Left cardiac atrium (tissue), 4 donors: ENCODE measurements at places on chromosomes 12 and 14. TPM values are rescaled to one million over a fixed set of nuclear protein-coding genes. Genes with fewer than 3 reads are reported as not detected.

Gene OR4E2
- not detected for total RNA-seq

Gene ACTR10
- total RNA-seq, result 76.8 TPM

Gene BICDL1
- 12.6 TPM for total RNA-seq

- DNase-seq, result no peak
Observed at GRCh38 chr12:22467190-22467589, 77.2 kb downstream of the C2CD5 start.

GRCh38 chr12:83528571-83528970 lies 841.9 kb downstream of the TMTC2 start:
- DNase-seq, result no peak

- no peak for DNase-seq
Observed at GRCh38 chr12:87930627-87931026, 98.6 kb downstream of the C12orf50 start.

DNA sequence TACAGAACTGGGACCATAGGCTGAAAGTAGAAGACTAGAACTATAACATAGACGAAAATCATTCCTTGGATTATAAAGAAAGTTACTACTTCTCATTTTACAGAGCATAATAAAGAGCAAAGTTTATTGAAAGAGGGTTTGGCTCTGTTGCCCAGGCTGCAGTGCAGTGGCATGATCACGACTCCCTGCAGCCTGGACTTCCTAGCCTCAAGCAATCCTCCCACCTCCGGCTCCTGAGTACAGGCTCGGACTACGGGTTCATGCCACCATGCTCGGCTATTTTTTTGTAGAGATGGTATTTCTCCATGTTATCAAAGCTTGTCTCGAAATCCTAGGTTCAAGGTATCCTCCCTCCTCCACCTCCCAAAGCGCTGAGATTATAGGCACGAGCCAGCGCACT lies 190.1 kb upstream of the FOXG1 start:
- no peak for DNase-seq

GRCh38 chr12:27711317-27711682 lies 668 bp downstream of the MRPS35 start:
- no peak for DNase-seq

GRCh38 chr14:58390830-58391229 lies 4.9 kb upstream of the TOMM20L start:
- no peak for DNase-seq

DNA sequence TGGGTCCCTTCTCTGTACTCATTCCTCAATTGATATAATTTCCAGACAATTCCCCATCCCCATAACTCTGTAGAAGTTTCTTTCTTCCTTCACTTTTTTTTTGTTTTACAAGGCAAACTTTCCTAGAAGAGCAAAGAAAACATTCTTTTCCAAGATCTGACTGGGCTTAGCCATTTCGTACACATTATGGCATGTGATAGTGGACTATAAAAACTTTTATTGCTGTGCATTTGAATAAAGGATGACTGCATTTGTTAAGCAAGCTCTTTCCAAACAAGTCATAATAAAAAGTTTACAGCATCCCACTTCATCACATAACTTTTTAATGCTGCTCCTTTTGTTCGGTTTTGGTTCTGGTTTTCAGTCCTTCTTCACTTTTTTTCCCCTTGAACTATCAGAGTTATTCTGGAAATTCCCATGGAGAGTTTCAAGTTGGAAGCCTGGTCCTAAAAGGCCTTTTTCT lies 231.0 kb upstream of the HMGA2 start:
- DNase-seq, result no peak

DNA sequence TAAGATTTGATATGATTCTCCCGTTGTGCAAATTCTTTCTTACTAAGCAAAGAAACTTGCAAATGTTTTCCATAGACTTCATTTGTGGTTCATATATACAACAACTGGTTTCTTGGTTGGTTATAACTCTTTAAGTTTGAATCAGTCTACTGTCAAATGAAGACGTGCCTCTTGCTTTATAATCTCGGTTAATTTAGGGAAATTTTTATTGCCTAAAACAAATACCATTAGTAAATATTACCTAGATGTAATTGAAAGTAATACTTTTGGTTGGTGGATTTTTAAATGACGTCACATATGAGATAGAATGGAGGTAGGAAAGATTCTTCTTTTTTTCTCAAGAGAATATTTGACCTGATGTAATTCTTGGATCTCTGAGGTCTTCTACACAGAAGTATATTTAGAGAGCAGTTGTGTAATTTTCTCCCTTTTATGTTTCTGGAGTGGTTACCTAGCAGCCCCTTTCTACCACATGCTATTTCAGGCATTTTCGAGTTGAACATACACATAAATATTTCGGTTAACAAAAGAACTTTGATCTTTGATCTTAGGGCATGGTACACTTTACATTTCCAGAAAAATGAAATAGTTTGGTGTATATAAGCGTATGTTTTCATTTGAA lies 1.7 kb downstream of the ATF7IP start:
- no peak for DNase-seq

DNA sequence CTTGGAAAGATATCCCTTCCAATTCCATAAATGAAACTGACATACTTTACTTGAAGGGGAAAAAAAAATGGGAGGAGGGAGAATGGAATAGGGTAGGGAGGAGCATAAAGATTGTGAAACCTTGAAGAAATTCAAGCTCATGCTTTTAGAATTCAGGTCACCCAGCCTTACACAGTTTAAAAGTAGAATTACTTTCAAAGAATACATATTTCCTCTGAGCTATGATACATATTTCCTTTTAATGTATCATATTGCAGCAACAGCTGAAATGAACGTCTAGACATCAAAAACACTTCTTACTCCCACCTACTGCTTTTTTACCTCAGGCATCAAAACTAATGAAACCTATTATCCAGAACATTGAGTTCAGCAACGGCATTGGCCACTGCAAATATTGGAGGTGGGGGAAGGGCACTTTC lies 156.0 kb downstream of the MED13L start:
- DNase-seq, result no peak

- DNase-seq, result no peak
Observed at GRCh38 chr12:132477017-132477702, 12.8 kb upstream of the FBRSL1 start.

DNA sequence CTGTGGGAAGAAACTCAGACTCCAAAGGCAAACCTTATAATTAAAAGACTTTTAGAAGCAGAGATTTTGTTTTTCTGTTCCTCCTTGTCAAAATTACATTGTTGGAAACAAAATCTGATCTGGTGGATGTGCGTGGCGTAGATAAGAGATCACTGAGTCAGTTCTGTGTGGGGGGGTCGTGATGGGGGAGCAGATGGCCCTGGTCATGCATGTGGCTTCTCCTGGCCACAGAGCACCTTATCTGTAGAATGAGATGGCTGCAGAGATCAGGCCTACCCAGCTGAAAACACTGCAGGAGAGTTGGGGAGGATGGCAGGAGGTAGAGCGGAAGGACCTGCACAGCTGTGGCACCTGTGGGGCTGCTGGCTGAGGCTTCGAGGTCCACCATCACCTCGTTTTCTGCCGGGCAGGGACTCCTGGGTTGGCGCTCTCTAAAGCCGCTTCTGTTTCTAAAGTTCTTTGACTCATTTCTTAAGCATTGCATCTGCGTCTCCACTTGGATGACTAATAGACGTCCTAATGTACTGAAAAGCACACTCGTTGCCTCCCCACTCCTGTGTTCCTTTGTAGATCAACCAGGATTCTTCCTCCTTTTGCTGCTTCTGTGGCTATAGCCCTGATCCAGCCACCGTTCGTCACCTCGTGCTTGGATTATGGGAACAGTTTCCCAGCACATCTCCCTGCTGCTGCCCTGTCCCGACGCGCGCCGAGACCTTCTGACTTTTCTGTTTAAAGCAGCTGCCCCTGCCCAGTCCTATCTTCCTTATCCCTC lies 93.4 kb downstream of the TSPAN9 start:
- no peak for DNase-seq
